Iris pigment epithelial cell (primary cell): ENCODE measurements at places on chromosomes 3 and 15.

- DNase-seq, result no peak
These were observed 222.4 kb upstream of the WNT5A start for GRCh38 chr3:55709411-55710012.

GRCh38 chr3:187130346-187131066 is 8.8 kb downstream of the RPL39L start:
- DNase-seq, result peak; percentile 81

- DNase-seq, result no peak
These were observed 3.6 kb downstream of the PLA2G4D start for GRCh38 chr15:42090781-42091180.

GRCh38 chr3:196620161-196620604 is 19.3 kb upstream of the NRROS start:
- DNase-seq, result peak; percentile 49

DNA sequence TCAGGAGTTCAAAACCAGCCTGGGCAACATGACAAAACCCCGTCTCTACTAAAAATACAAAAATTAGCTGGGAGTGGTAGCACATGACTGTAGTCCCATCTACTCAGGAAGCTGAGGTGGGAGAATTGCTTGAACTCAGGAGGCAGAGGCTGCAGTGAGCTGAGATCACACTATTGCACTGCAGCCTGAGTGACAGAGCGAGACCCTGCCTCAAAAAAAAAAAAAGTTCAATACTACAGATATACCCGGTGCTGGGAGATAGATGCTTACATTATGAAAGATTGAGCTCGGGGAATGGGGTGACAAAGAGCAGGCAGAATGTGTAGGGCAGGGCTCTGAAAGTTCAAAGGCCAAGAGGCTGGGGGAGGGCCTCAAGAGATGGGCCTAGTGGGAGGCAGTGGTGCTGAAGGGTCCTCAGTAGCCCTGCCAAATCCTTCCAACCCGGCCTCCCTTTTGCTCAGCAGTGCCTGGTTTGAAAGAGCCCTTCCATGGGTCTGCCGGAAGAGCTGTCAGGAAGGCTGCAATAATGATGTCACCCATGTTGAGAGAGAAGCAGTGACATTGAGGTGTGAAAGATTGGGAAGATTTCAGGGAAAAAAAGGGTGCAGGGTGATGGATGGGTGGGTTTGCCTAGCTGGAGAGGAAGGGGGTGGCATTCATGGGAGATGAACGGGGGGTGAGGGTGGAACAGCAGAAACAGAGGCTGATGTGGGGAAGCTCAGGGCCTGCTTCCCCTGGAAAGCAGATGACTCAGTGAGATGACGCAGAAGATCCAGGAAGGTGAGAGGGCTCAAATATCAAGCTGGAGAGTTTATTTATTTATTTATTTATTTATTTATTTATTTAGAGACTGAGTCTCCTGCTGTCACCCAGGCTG is 20.0 kb upstream of the IREB2 start:
- peak; percentile 65 for DNase-seq

- peak; percentile 68 for DNase-seq
These were observed 69.3 kb downstream of the CHAC1 start for GRCh38 chr15:41022487-41023090.

DNA sequence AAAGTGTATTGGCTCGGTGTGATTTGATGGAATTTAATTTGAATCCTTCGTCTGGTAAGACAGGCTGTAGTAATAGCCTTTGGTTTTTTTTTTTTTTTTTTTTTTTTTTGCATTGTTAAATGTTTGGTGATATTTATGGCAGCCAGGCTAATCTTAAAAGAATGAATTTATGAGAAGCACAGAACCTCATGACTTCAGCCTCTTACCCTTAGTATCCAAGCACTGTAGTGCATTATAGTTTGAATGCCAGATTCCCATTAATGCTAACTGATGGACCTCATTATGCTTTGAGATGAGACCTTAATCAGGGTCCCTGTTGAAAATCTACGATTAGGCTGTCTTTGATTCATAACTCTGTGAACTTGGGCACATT is 110.6 kb upstream of the SAMMSON start:
- no peak for DNase-seq

DNA sequence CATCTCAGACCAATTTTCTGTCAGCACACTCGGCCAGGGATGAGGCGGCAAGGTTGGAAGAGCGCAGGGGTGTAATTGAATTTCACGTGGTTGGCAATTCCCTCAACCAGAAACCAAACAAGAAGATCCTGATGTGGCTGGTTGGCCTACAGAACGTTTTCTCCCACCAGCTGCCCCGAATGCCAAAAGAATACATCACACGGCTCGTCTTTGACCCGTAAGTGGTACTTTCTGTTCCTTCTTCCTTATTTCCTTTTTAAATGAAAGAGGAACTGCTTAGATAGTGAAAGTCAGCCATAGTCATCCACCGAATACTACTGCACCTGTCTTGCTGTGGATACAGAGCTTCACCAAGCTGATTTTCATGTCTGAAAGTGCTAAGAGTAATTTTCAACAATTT is 60.1 kb downstream of the SGO1 start:
- no peak for DNase-seq

- no peak for DNase-seq
These were observed 5.8 kb upstream of the OXTR start for GRCh38 chr3:8775181-8775580.

GRCh38 chr3:98532709-98533571 is 1.2 kb downstream of the GPR15 start:
- DNase-seq, result no peak

- no peak for DNase-seq
These were observed 702 bp upstream of the DNAJC17 start for GRCh38 chr15:40807888-40808461.

DNA sequence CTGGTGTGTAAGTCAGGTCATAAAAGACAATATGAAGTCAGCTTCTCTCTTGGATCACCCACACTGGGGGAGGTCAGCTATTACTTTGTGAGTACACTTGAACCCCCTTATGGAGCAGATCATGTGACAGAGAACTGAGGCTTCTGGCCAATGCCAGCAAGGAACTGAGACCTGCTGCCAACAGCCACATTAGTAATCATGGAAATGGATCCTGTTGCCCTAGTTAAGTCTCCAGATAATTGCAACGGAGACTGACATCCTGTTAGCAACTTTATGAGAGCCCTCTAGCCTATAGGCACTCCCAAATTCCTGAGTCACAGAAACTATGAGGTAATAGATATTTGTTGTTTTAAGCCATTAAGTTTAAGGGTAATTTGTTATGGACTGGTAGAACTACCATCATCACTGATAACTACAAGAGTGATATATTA is 110.4 kb upstream of the GMNC start:
- DNase-seq, result peak; percentile 3
